Omental fat pad (tissue), 4 donors: ENCODE measurements at places on chromosomes 7 and 10.

- no peak for DNase-seq
Measured at GRCh38 chr10:131891196-131891928, 9.4 kb upstream of the PPP2R2D start.

DNA sequence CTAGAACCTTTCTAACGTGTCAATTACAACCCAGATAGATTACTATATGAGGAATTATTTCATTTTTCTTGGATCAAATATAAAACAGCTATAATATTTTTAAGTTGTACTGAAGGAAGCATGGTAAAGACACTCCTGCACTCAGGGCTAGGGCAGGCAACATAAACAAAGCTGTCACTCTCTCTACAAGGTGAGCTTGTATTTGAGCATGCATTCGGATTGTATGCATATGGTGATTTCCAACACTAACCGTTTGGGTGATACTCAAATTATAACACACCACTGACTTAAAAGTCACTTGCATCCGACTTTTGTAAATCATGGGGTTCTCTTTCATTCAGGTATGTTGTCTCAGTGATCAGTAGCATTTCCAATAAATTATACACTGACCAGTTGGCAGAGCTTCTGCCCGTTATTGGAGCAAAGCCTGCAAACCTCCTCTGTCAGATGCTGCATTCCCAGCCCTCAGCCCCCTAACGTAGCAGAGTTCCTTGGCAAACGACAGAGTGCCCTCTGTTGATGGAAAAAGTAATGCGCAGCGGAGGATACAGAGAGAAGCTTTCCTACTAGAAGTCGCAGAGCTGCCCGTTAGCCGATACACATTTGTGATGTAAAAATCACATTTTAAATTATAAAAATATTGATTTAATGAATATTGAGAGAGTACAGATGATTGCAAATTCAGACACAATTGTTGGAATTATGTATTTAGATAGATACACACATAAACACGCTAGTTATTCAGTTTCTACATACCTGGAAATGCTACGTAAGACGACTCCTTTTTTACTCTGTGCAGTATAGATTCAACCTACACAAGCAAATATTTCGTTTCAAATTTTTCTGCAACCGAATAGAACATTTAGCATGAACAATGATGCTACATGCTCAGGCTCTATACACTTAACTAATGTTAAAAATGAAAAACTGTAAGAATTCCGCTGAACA is 173.9 kb upstream of the SP4 start:
- no peak for DNase-seq

DNA sequence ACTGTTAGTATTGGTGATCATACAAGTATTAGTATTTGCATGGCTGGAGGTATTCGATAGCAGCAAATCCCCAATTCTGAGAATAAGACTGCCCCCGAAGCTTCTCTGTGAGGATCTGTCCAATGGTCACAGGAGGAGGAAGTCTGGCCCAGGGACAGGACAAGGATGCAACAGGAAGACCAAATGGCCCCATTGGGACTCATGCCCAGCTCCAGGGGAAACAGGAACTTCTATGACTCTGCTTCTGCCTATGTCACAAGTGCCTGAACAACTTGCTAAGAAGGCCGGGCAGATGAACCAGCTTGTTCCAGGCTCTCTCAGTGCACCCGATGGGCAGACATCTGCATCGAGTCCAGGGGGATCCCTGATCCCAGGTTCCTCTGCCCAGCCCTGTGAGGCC is 172.0 kb upstream of the GRB10 start:
- no peak for DNase-seq

DNA sequence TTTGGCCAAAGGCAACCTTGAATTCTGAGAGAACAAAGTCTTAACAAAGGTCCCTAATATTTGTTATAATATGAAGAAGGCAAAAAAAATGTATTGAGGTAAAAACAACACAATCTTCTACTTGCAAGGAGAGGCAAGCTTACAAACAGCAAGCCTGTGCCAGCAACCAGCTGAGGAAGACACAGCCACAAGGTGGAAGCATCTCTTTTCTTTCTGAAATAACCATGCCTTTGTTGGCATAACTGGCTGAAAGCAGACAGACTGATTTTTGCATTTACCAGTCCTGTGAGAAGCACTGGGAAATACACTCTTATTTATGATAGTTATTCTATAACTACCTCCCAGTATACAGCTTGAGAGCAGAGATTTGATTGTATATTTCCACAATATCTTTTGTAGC is 292.0 kb downstream of the PHTF2 start:
- no peak for DNase-seq

GRCh38 chr7:49976238-49976637 is 116.8 kb downstream of the ZPBP start:
- no peak for DNase-seq

DNA sequence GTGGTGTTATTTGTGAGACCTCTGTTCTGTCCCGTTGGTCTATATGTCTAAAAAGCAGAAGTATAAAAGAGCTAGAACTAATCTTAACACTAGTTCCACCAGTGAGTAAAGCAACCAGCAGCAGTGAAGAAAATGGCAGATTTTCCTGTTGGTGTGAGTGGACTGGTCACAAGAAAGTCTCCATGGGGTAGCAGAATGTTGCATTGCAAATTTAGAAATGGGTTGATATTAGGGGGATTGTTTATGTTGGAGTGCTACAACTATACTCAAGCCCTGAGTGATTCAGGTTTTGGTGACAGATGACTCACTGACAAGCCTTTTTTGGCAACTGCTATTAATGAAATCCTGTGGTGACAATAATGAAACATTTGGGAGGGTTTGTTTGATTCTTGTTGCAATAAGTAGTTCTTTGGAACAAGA is 5.6 kb downstream of the AVL9 start:
- DNase-seq: no peak

GRCh38 chr10:64648915-64649314 is 1127.7 kb downstream of the REEP3 start:
- no peak for DNase-seq

DNA sequence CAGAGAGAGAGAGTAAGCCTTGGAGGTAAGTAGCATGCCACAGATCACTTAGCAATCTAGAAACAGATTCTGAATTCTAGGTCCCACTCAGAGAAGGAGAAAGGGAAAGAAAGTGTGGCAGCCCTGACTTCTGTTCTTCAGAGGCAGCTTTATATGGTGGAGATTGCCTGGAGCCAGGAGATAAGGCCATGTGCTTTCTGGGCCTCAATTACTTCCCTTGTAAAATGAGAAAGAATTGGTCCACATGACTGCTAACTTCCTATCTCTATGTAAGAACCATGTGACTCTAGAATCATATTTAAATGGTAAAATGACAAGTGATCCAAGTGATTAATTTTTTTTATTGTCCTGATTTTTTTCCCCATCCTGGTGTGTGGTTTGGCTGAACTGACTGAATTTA is 64.1 kb downstream of the HHEX start:
- no peak for DNase-seq

DNA sequence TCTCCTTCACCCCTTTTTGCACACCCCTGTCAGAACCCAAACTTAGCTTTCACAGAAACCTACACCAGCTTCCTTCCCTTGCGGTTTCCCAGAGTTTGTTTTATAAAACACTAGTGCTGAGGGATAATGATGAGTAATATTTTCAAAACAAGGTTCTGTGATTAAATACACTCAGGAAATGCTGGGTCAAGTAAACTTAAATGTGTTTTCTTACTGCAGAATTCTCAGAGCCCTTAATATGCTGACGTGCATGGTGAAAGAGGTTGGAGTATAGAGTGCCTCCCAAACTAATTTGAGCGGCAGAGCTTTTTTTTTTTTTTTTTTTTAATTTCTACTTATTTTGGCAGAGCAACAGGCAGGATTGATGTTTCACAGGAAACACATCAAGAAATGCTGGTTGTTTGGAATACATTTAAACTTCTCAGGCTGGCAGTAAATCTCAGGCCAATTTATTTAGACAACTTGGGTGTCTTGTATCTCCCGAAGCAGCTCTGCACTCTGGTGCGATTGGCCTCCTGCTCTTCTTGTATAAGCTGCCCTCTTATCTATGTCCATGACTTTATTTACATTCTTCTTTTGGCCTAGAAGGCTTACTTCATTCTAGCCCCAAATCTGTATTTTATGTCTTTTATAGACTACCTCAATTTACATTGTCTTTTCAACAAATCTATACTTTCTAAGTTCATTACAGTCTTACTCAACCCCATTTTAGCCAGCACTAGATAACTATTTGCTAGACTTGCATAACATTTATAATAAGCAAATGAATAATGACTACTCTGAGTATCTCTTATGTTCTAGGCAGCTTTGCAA is 165.4 kb downstream of the BMPER start:
- DNase-seq: no peak

GRCh38 chr7:86932038-86932512 is 127.4 kb downstream of the ELAPOR2 start:
- no peak for DNase-seq

GRCh38 chr7:130719541-130719940 is 14.5 kb downstream of the KLF14 start:
- no peak for DNase-seq

GRCh38 chr10:95626500-95626899 is 30.0 kb downstream of the ALDH18A1 start:
- DNase-seq: no peak

- DNase-seq: no peak
Measured at GRCh38 chr7:70614237-70615045, 517.5 kb upstream of the GALNT17 start.

- no peak for DNase-seq
Measured at GRCh38 chr7:47327698-47328391, 254.1 kb downstream of the TNS3 start.

- DNase-seq: no peak
Measured at GRCh38 chr7:66182920-66183319, 22.2 kb upstream of the TPST1 start.

- no peak for DNase-seq
Measured at GRCh38 chr10:53127686-53128085, 355.1 kb upstream of the MBL2 start.

DNA sequence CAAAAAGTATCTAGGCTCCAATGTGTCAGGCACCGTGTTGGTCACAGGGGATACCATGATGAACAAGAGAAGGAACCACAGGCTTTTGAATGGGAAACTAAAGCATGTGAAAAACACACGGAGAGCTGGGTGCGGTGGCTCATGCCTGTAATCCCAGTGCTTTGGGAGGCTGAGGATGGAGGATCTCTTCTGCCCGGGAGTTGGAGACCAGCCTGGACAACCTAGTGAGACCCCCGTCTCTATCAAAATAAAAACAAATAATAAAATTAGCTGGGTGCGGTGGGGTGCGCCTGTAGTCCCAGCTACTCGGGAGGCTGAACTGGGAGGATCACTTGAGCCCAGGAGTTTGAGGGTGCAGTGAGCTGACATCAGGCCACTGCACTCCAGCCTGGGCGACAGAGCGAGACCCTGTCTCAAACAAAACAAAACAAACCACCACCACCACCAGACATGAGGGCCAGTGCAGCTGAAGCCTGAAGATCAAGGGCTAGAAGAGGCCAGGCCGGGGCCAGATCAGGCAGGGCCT is 611 bp upstream of the COPS6 start:
- DNase-seq: no peak

DNA sequence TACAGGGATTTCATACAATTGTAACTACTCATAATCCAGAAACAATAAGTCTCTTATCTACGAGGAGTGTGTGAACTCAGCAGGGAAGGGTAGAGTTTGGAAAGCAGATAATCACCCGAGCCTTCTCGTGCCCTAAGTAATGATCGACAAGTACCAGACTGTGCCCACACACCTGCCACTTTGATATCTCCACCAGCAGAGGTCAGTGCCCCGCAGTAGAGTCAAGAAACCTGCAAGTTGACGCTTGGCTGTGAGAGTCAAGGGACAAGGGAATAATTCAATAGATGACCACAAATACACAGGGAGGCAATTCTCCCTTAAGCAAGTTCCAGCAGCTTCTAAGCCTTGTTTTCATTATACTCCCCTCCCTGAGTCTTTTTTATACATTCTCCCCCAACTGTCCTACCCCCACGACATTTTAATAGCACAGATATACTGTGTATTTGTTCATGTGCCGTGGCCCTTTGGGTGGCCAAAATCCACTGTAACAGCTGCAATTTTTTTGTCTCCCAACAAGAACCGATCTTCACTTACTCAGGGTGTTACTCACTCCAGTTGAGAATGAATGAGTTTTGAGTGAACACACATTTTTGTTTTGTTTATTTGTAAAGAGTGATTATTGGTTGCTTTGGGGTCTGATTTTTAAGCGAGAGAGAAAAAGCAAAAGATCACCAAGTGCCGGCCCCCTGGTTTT is 106.9 kb upstream of the RHEB start:
- DNase-seq: no peak

DNA sequence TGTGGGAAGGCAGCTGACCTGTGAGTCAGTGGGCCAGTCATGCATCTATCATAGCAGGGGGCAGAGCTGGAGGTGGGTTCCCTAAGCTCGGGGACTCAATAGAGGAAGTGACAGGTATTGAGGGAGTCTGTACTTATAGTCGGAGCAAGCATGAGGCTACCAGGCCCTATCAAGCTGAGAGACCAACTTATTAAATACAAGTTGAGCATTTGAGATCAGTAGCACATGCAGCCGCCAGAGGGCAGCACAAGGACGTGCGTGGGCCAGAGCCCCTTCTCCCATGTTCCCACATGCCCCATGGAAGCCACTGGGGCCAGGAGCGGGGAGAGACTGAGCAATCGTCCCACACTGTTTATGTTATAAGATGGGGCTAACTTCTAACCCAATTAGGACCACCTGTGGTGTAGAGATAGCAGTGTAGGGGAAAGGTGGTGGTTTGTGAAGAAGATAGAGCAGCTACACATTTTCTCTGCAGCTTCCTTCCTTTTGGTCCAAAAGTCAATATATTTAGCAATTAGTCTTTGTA is 13.0 kb upstream of the STK31 start:
- DNase-seq: no peak

DNA sequence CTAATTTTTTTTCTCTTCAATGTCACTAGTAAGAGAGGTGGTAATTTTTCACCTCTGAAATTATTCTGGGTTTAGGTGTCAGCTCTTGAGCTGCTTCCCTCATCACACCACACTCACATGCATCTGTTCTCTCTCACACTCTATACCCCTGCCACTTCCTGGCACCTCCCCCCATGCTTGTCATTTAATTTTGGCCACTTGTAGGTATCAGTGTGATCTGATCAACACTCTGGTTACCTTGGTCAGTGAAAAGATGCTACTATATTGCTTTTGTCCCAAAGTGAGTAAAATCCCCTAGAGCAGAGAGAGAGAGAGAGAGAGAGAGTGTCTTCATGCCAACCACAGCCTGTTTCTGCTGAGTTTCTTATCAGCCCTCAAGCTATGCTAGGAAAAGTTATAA is 42.5 kb downstream of the STK17A start:
- DNase-seq: no peak

- no peak for DNase-seq
Measured at GRCh38 chr7:42091461-42092291, 145.3 kb downstream of the GLI3 start.

DNA sequence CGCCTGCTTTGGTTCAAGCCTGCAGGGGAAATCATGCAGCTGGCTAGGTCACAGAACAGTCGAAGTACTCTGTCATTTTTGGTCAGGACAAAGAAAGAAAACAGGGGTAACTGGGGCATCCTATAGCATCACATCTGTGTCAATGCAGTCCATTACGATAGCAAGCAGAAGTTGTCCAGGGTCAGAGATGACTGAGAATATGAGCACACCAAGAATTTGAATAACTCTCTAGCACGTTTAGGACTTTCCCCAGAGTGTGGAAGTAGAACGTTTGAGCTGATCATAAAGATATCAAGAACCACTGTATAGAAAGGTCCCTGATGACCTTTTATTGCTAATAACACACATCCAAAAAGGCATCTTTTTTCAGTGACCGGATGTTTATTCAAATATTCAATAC is 12.7 kb upstream of the HECW1 start:
- no peak for DNase-seq

- DNase-seq: no peak
Measured at GRCh38 chr7:151657173-151657572, 137.5 kb upstream of the RHEB start.

GRCh38 chr7:96017877-96018276 is 245.5 kb downstream of the DYNC1I1 start:
- no peak for DNase-seq
